ENCODE measurements at places on chromosomes 5 and 9. TPM values are rescaled to one million over a fixed set of nuclear protein-coding genes. Genes with fewer than 3 reads are reported as not detected.

EDIL3 gene
- total RNA-seq = not detected

TYRP1 gene
- total RNA-seq = not detected

CCDC192 gene
- total RNA-seq = not detected

NR2F1 gene
- total RNA-seq = not detected

BASP1 gene
- total RNA-seq = 10.7 TPM

FCHO2 gene
- 18.5 TPM for total RNA-seq

ARHGEF37 gene
- total RNA-seq = 2.6 TPM

DOCK8 gene
- total RNA-seq = 156 TPM

PCDHA5 gene
- total RNA-seq = not detected

OR1J2 gene
- not detected for total RNA-seq

RNF224 gene
- total RNA-seq = not detected

INSYN2B gene
- not detected for total RNA-seq

GPR151 gene
- not detected for total RNA-seq

NCS1 gene
- total RNA-seq = 1.5 TPM

TRIM14 gene
- 66.5 TPM for total RNA-seq

CCNJL gene
- total RNA-seq = 19.9 TPM

TMC1 gene
- total RNA-seq = not detected

TAF11L9 gene
- total RNA-seq = not detected

DAB2 gene
- 33.0 TPM for total RNA-seq

ADRB2 gene
- 78.9 TPM for total RNA-seq

ADCY2 gene
- not detected for total RNA-seq

LRRC19 gene
- total RNA-seq = not detected

RNF183 gene
- not detected for total RNA-seq

TLE1 gene
- 44.5 TPM for total RNA-seq

ABO gene
- total RNA-seq = 0.56 TPM

KIF4B gene
- not detected for total RNA-seq

GLRA1 gene
- total RNA-seq = not detected

STPG3 gene
- total RNA-seq = not detected

NTNG2 gene
- 23.4 TPM for total RNA-seq

BRINP1 gene
- not detected for total RNA-seq

PCDHAC2 gene
- not detected for total RNA-seq

TPPP gene
- 0.24 TPM for total RNA-seq

PCDHA6 gene
- not detected for total RNA-seq

GBA2 gene
- 101 TPM for total RNA-seq

FABP6 gene
- total RNA-seq = not detected

PCDH1 gene
- 32.1 TPM for total RNA-seq

GRIN3A gene
- total RNA-seq = not detected

FBXL17 gene
- total RNA-seq = 34.2 TPM

LHX6 gene
- not detected for total RNA-seq

SLC45A2 gene
- total RNA-seq = not detected

PAX5 gene
- 2.0 TPM for total RNA-seq

SHOC1 gene
- total RNA-seq = not detected

PPP2R2B gene
- 68.3 TPM for total RNA-seq

EFNA5 gene
- 8.1 TPM for total RNA-seq

FIBCD1 gene
- total RNA-seq = not detected

PCDHB11 gene
- not detected for total RNA-seq

F2RL2 gene
- total RNA-seq = not detected

Measured in natural killer cell (primary cell).